ENCODE measurements at places on chromosomes 2 and 18.

GRCh38 chr18:25225151-25225550 lies 126.8 kb downstream of the ZNF521 start:
- DNase-seq, result no peak

- DNase-seq, result no peak
Measured at GRCh38 chr2:45532181-45532580, 78.9 kb downstream of the SRBD1 start.

GRCh38 chr2:4486971-4487370 lies 783.6 kb downstream of the DCDC2C start:
- no peak for DNase-seq

DNA sequence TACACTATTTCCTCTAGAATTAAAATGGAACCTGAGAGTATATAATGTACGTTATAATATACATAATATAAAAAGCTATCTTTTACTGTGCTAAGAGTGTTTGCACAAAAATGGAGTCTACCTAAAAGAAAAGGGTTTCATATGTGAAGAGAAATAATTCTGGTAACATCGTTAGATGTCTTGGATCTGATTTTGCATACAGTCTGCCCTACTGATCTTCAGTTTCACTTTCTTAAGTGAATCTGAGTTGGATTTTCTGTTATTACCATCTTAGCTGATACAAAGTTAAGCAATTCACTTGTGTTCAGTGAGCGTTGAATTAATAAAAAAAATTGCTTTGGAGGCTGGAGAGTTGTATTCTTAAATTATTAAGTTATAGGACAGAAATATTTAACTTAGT lies 502.1 kb upstream of the TMEFF2 start:
- DNase-seq, result no peak

Measured in activated naive CD4-positive, alpha-beta T cell treated with anti-CD3 and anti-CD28 coated beads, Interleukin-2, amount 50 U/mL, for 16 hours (primary cell).